ENCODE measurements at places on chromosomes 3 and 15.
A peak's percentile ranks its signal among the peaks of the same experiment; 100 is the strongest.

DNA sequence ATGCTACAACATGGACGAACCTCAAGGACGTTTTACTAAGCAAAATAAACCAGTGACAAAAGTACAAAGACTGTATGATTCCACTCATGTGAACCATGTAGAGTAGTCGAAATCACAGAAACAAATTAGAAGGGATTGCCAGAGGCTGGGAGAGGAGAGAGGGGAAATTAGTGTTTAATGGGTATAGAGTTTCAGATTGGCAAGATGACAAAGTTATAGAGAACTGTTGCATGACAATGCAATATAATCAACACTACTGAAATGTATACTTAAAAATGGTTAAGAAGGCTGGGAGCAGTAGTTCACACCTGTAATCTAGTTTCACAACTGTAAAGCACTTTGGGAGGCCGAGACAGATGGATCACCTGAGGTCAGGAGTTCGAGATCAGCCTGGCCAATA, 36.9 kb downstream of the PLS1 start:
- DNase-seq = no peak

DNA sequence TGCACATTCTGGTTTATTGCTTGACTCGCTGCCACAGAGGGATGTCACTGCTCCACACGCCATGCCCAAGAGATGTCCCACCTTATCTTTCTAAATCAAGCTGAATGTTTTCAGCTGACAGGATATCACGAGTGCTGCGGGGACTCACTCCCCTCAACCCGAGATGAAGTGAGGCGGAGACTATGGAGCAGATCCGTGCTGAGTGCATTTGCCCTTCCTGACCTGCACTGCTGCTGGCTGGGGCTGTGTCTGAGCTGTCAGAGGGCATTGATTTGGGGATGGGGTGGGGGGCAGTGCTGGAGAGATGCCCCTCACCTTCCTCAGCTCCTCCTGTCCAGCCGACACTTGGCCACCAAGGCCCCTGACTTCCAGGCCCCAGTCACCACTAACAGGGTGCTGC, 40.5 kb upstream of the CSPG4 start:
- DNase-seq = no peak

GRCh38 chr3:42345811-42346210, 64.6 kb downstream of the LYZL4 start:
- DNase-seq = no peak

GRCh38 chr3:13015286-13016082, 57.7 kb downstream of the IQSEC1 start:
- DNase-seq = no peak

DNA sequence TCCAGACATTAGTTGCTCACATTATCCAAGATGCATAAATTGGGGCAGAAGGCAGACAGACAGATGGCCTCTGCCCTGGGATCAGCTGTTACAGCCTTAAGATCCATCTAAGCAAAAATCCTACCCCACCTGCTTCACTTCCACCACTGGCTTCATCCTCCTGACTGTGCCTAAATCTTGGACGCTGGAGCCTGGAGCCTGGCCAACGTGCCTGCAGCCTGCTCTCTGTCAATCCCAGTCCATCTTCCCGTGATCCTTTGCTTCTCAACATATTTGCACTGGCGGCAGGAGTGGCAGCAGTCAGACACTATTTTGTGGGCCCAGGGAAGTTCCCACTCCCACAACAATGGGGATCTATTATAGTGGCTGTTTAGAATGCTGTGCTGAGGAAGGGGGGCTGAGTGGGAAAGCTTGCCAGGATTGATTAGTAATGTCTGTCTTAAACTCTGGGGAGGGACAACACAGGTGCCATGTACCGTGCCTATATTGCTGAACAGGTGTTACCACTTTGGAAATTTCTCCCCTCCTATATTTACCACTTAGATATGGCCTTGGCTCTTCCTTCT, 121.2 kb downstream of the MEGF11 start:
- DNase-seq = no peak

- peak; percentile 50 for DNase-seq
These were observed 73.1 kb upstream of the SLCO3A1 start for GRCh38 chr15:91780387-91780786.

DNA sequence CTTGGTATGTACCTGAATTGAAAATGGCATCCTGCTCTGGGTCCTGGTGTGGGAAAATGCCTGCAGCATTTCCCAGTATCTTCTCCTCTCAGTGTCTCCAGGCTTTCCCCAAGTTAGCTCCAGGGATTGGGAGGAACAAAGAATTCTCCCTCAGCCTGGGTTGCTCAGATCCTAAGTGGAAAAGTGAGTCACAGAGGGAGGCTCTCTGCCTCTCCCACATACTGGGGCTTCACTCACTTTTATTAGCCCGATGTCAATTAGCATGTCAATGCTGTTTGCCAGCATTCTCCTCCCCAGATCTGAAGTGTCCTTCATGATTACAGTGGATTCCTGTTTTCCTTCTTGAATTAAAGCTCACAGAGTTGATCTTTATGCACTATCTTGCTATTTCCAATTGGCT, 655.0 kb downstream of the EPHA3 start:
- DNase-seq = no peak

- DNase-seq = no peak
These were observed 33.3 kb downstream of the TLE3 start for GRCh38 chr15:70064441-70064840.

DNA sequence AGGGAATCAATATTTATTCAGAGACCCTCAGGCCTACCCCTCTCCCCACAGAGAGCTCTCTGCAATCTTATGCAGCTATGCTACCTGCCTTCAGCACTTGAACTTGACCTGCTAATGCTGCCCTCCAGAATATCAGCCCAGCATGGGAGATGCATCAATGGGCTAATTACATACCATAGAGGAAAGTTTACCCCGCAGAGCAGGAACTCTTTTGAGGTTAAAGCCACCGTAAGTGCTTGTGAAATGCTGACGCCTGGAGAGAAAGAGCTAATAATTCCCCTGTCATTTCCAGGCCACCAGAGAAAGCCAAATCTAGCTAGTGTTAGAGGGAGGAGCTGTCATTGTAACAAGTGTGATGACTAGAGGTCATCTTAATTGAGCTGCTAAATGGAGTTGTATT, 127.5 kb downstream of the CHST2 start:
- DNase-seq = no peak

DNA sequence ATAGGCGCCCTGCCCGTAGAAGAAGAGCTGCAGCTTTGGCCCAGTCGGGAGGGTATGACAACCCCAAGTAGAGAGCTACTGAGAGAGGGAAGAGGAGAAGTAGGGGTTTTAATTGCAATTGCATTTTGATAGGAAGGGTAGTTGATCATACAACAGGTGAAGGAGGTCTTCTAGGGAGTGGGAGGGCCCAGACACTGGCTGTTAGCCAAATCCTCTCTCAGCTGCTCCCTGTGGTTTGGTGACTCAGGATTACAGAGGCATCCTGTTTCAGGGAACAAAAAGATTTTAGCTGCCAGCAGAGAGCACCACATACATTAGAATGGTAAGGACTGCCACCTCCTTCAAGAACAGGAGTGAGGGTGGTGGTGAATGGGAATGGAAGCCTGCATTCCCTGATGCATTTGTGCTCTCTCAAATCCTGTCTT, 408.9 kb upstream of the THBS1 start:
- peak; percentile 72 for DNase-seq

DNA sequence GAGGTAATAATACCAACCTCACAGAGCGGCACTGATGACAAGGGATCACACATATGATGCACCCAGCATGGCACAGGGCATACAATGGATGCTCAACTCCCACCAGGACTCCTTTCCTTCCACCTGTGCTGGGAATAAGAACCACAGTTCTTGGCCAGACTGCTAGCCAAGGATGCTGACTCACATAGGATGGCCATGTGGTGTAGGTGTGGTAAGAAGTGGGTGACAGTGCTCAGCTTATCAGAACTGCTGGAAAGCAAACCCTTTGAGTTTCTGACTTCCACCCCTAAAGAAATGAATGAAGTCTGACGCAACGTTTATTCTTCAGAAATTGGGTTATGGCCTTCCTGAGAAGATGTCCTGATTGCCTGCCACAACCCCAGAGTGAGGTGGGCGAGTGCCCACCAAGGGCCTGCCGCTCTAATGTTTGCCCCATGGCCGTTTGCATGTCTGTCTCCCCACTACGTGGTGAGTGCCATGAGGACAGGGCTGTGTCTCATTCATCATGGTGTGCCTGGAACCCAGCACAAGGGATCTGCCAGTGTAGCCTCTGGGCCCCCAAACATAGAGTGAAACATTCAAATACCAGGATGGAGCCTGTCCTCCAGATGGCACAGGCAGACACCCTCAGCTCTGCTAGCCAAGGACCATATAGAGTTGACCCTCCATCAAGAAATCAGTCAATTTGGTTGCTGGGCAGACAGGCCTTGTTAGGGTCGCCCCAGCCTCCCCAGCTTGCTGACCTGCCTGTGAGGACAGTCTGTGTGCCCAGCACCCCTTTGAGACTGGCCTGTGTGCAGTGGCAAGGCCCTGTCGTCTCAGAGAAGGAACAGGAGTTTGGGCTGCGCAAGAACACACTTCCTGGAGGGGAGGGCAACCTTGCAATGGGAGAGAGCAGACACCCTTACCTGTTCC, 57.6 kb upstream of the SLCO2A1 start:
- DNase-seq = no peak

- no peak for DNase-seq
These were observed 12.1 kb downstream of the SLC4A7 start for GRCh38 chr3:27471923-27472550.

DNA sequence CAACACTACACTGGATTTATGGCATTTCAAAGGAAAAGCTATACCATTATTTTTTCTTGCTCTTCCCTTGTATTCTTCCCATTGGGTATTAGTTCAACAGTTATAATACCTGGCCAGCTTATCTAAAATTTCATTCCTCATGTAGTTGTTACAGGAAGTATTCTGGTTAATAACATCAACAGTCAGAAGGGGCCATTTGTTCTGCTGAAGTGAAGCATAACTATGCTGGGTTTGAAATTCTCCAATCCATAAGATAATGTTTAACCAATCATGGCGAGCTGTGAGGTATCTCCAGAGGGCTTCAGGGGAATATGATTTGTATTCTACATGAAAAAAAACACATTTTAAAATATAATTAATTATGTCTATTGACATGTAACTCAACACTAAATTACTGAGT, 43.4 kb downstream of the SPG11 start:
- no peak for DNase-seq

DNA sequence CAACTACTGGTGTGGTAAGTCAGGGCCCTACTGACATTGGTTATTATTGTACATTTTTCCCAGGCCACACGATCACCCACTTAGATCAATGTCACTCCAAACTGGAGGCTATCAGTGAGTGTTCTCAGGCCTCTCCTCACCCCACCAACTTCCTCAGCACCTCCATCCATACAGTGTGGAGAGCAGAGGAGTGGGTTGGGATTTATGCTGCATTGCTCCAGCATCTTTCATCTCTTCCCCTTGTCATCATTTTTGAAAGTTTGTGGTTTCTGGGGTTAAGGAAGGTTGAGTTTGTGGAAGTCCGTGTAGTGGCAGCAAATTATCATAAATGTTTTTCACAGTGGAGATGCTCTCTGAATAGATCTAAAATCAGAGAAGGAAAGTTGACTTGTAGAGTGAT, 60.2 kb downstream of the TLNRD1 start:
- DNase-seq = no peak

DNA sequence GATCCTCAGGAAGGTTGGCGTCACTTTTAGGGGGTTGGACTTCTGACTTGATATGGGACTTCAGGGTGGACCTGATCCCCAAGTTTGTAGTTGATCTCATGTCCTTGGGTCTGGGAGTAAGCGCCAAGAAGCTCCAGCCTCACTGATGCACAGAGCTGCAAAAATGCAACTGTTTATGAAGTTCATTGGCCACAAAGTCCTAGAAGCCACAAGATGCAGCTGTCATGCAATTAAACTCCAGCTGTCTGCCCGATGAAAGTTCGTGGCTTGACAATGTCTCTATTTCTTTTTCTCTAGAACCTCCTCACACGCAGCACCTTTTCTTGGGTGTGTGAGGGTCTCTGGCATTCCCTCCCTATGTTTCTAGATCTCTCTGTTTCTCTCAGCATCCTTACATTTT, 9.2 kb upstream of the ACAN start:
- no peak for DNase-seq

GRCh38 chr15:31062911-31063310, 38.6 kb downstream of the TRPM1 start:
- no peak for DNase-seq
